ENCODE measurements at places on chromosomes 2 and 18.

GRCh38 chr2:112791019-112791418 lies 6.7 kb upstream of the IL1A start:
- DNase-seq: no peak

GRCh38 chr2:27518782-27519113 lies 22.1 kb downstream of the GCKR start:
- DNase-seq: no peak

- DNase-seq: no peak
These were observed 239.1 kb downstream of the FAM210A start for GRCh38 chr18:13487237-13487636.

- no peak for DNase-seq
These were observed 310.9 kb downstream of the HRH4 start for GRCh38 chr18:24771300-24771699.

- DNase-seq: no peak
These were observed 2.7 kb downstream of the COPS9 start for GRCh38 chr2:240133401-240133800.

Data from stimulated activated CD4-positive, alpha-beta T cell treated with anti-CD3 and anti-CD28 coated beads, TNF-alpha, amount 100 ng/mL, for 24 hours (primary cell).